ENCODE measurements at places on chromosomes 6 and 20. TPM values are rescaled to one million over a fixed set of nuclear protein-coding genes. Genes with fewer than 3 reads are reported as not detected.

The GSTA3 gene
- not detected for total RNA-seq

The L3MBTL1 gene
- 6.7 TPM for total RNA-seq

The NRSN1 gene
- not detected for total RNA-seq

The SLC22A16 gene
- not detected for total RNA-seq

Measured in activated CD8-positive, alpha-beta T cell treated with anti-CD3 and anti-CD28 coated beads, Interleukin-2, amount 10 ng/mL, durations not matched to agents 7 days and 5 days (primary cell).